ENCODE measurements at places on chromosomes 11 and 22.

GRCh38 chr11:122322329-122322728, 206.3 kb upstream of the BLID start:
- DNase-seq, result no peak

GRCh38 chr22:25710501-25710900, 31.5 kb upstream of the MYO18B start:
- DNase-seq, result no peak

- DNase-seq, result no peak
Observed at GRCh38 chr11:121540627-121541026, 87.9 kb upstream of the SORL1-AS1 start.

GRCh38 chr11:95577716-95578460, 211.7 kb downstream of the FAM76B start:
- DNase-seq, result no peak

- no peak for DNase-seq
Observed at GRCh38 chr11:134846328-134847082, 434.5 kb upstream of the B3GAT1 start.

GRCh38 chr11:11740073-11740702, 101.6 kb upstream of the USP47 start:
- DNase-seq, result no peak

- no peak for DNase-seq
Observed at GRCh38 chr11:18321578-18321968, 367 bp downstream of the HPS5 start.

GRCh38 chr11:66489636-66490035, 9.4 kb downstream of the DPP3 start:
- no peak for DNase-seq

DNA sequence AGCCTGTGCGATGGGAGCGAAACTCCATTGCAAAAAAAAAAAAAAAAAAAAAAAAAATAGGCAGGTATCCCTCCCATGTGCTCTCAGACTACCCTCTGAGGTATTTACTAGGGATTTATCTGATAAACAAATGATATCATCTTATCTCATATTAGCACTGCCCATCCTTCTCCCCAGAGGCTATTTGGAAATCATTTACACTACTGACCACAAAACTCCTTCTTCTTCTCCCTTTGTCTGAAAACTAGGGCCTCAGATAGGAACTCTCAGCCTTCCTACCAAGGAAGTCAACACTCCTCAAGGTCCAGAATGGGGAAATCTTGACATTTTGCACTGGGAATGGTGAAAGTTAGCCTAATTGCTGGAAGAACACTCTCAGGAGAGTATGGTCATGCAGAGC, 46.4 kb downstream of the LARGE2 start:
- DNase-seq, result no peak

DNA sequence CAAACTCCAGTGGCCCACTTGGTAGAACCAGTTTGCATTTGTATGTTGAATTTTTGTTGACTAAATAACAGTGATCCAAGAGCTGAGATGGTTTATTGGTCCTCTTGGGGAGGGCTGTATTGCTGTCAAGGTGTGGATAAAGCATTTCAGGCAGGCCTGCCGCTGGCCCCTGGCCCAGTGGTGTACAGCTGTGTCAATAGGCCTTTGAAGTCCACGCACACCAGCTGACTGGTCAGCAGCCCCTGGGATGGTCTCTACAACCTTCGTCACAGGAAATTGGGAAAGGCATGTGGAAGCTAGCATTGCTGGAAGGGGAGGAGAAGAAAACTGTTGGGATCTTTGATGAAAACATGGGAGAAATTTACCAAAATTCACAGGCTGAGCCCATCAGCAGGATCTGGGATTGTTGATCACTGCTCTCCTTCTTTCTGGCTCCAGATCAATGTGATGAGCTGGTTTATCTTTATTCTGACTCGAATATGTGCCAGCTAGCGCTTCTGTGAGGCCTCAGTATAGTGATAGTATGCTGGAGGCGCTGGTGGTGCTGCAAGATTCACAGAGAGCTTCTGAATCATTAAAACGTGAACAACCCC, 12.5 kb upstream of the E2F8 start:
- DNase-seq, result no peak

GRCh38 chr11:116175707-116176106, 597.1 kb downstream of the BUD13 start:
- DNase-seq, result no peak

- no peak for DNase-seq
Observed at GRCh38 chr11:10322401-10322800, 17.5 kb downstream of the ADM start.

GRCh38 chr11:2889362-2890273, 4.0 kb upstream of the CDKN1C start:
- no peak for DNase-seq

- DNase-seq, result no peak
Observed at GRCh38 chr11:124294687-124295086, 19.1 kb downstream of the OR8D1 start.

DNA sequence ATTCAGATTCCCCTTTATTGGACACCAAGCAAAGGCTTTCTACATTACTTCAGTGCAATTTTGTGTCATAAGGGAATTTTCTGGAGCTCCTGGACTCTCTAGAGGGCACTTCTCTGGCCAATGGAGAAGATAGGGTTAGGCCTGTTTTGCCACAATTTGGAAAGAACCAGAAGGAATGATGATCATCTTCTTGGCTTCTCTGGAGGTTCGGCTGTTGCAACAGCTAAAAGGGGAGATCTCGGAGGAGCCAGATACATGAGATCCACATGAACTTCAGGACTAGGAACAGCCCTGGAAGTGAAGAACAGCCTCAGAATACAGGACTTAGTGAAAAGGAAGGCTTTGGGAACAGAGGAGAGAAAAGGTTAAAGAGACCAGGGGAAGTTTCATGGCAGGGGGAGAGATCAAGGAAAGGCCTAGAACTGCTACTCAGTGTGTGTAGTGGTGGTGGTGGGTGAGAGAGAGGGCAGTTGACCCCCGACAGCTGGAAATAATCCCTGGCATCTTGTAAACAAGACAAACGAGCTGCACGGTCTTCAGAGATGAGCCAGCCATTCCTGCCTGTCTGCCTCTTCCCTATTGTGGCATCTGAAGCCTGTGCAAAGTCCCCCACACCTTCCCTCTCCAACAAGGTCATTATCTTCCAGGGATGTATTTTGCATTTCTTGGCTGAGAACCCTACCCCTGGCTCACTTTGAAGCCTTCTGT, 83.8 kb downstream of the CCDC81 start:
- no peak for DNase-seq

GRCh38 chr22:43345761-43346301, 2.7 kb upstream of the SCUBE1 start:
- DNase-seq, result no peak

DNA sequence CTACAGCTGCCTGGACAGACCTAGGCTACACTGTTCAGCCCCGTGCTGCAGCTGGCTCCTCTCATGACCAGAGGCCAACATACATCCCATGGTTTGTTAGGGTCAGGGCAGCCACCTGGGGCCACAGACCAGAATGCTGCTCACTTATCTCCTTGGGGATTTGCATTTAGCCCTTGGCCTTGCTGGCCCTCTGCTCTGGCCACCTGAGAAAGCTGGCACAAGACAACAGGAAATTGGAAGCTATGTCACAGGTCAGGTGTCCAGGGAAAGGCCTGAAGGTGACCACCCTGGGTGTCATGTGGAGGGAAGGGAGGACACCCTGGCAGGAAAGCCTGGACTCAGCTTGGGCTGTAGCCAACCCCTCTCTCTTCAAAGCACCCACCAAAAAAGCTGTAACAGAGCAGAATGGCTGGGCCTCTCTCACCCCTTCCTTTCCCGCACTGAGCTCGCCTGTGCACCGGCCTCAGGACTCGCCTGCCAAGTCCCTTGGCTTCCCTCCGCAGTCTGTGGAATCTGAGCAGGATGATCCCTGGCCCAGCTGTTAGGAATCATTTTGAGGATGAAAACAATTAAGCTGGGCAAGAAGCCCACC, 86.3 kb downstream of the SNX19 start:
- DNase-seq, result no peak

- DNase-seq, result no peak
Observed at GRCh38 chr11:127875131-127875530, 712.2 kb downstream of the ETS1 start.

GRCh38 chr11:120304526-120304925, 20.6 kb upstream of the TLCD5 start:
- no peak for DNase-seq

DNA sequence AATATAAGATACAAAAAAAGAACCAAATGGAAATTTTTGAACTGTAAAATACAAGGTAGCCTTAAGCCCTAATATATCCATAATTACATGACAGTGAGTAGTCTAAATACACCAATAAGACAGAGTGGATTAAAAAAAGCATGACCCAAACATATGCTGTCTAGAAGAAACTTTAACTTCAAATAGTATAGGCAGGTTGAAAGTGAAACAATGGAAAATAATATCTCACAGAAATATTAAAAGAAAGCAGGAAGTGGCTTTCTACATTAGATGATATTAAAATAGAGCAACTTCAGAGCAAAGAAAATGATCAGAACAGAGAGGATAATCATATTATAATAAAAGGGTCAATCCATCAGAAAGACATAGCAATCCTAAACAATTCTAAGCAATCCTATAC, 21.8 kb downstream of the DCUN1D5 start:
- no peak for DNase-seq

- no peak for DNase-seq
Observed at GRCh38 chr11:121445071-121445768, 6.9 kb upstream of the SORL1 start.

- no peak for DNase-seq
Observed at GRCh38 chr11:68099474-68100405, 21.4 kb downstream of the CHKA start.

DNA sequence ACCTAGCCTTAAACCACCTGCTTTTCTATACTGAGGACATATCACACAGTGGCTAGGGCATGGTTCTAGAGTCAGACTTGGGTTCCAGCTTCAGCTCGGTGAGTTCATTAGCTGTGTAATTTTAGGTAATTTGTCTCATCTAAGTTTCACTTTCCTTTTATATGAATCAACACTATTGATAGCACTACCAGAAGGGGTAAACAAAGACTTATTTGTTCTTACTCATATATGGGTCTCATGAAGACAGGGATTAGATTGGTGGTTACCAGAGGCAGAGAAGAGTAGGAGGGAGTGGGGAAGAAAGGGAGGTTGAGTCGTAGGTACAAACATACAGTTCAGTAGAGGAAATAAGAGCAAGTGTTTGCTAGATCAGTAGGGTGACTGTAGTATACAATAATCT, 924.7 kb downstream of the OPCML start:
- DNase-seq, result no peak

DNA sequence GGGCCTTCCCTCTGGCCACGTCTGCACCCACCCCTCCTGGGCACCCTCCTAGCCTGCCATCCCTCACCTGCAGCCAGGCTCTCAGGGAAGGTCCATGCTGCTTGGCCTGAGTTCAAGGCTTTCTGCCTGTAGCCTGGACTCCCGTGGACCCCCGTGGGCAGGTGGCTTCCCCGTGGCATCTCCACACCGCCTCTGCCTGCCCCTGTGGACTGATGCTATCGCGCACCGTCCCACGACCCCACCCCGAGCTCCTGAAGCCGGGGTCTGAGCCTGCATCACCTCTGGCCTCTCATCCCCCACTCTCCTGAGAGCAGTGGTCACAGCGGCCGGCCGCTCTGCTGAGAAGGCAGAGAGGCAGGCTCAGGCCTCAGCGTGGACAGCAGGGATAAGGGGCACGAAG, 4.5 kb downstream of the IFITM5 start:
- no peak for DNase-seq

DNA sequence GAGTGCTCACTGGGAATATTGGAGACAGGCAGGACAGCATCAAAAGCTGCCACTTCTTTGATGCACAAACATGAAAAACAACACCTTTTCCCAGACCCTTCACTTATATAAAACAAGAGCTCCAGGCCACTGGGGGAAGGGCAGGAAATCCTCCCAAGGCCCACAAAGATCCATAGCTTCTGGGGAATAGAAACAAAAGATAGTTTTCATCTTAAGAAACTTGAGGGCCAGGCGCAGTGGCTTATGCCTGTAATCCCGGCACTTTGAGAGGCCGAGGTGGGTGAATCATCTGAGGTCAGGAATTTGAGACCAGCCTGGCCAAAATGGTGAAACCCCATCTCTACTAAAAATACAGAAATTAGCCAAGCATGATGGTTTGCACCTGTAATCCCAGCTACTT, 15.3 kb downstream of the RTL6 start:
- no peak for DNase-seq

- no peak for DNase-seq
Observed at GRCh38 chr22:38031491-38031890, 25.7 kb upstream of the PICK1 start.

- DNase-seq, result no peak
Observed at GRCh38 chr11:128525411-128526243, 61.7 kb downstream of the ETS1 start.

GRCh38 chr11:96185220-96185768, 157.7 kb downstream of the MAML2 start:
- DNase-seq, result no peak

DNA sequence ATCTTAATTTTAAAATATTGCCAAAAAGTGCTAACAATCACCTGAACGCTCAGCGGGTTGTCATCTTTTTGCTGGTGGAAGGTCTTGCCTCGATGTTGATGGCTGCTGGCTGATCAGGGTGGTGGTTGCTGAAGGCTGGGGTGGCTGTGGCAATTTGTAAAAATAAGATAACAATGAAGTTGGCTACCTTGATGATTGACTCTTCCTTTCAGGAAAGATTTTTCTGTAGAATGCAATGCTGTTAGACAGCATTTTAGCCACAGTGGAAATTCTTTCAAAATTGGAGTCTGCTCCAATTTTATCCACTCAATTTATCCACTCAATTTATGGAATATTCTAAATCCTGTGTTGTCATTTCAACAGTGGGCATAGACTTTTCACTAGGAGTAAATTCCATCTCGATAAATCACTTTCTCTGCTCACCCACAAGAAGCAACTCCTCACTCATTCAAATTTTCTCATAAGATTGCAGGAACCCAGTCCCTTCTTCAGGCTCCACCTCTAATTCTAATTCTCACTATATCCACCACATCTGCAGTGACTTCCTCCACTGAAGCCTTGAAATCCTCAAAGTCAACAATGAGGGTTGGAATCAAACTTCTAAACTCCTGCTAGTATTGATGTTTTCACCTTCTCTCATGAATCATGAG, 78.8 kb downstream of the LINC01488 start:
- DNase-seq, result no peak

DNA sequence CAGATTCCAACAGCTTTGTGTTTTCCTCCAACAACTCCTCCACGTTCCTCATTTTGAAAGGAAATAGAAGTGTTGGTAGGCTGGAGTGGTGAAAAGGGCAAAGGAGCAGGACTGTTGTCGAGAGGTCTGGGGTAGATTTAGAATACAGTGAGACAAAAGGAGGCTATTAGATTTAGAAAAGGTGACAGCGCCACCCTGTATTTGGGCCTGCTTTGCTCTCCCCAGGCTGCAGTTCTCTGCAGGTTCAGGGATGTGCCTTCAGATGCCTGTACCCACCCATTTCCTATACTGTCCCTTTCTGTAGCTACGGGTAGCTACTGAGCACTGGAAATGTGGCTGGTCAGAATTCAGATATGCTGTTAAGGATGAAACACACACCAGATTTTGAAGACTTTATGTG, 20.8 kb downstream of the MMP13 start:
- no peak for DNase-seq

- no peak for DNase-seq
Observed at GRCh38 chr11:9808943-9809342, 145.1 kb downstream of the SWAP70 start.
